ENCODE measurements at places on chromosomes 1 and 21.

DNA sequence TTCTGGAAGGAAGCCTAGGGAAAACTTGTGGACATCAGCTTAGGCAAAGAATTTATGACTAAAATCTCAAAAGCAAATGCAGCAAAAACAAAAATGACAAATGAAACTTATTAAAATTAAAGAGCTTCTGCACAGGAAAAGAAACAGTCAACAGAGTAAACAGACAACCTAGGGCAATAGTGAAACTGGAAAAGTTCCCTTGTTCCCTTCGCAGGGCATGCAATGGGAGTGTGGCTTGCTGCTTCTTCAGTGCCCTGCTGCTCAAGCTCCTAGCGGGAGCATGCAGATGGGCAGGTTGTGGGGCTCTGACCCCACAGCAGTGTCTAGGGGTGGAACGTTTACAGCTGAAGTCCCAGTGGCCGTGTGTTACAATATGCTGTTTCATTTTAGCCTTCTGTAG is 1797.4 kb downstream of the NCAM2 start:
- DNase-seq, result no peak

DNA sequence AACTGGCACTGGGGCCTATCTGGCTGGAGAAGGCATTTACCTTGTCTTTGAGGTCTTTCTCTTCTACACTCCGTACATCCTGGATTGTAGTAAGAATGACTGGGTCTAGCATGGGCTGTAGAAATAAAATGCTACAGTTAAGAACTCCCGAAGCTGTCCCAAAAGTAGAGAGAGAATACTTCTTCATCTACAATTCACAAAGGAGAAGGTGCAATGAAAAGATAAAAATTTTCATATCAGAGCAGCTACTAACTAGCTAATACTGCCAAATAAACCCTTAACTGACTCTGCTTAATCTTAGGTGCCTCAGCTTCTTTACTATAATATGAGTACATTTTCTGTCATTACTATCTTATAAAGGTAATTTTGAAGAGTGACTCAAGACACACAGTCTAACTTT is 55.6 kb downstream of the USP24 start:
- no peak for DNase-seq

GRCh38 chr1:184755226-184756065 is 788 bp upstream of the EDEM3 start:
- no peak for DNase-seq

DNA sequence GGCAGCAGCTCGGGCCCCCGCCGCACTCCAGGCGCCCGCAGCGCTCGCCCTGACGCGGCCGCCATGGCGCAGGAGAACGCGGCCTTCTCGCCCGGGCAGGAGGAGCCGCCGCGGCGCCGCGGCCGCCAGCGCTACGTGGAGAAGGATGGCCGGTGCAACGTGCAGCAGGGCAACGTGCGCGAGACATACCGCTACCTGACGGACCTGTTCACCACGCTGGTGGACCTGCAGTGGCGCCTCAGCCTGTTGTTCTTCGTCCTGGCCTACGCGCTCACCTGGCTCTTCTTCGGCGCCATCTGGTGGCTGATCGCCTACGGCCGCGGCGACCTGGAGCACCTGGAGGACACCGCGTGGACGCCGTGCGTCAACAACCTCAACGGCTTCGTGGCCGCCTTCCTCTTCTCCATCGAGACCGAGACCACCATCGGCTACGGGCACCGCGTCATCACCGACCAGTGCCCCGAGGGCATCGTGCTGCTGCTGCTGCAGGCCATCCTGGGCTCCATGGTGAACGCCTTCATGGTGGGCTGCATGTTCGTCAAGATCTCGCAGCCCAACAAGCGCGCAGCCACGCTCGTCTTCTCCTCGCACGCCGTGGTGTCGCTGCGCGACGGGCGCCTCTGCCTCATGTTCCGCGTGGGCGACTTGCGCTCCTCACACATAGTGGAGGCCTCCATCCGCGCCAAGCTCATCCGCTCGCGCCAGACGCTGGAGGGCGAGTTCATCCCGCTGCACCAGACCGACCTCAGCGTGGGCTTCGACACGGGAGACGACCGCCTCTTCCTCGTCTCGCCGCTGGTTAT is 2.8 kb downstream of the KCNJ9 start:
- peak; percentile 37 for DNase-seq

GRCh38 chr1:18191037-18191436 is 83.4 kb downstream of the IGSF21 start:
- DNase-seq, result no peak

- peak; percentile 9 for DNase-seq
Observed at GRCh38 chr21:41477641-41478318, 30.2 kb downstream of the TMPRSS2 start.

- no peak for DNase-seq
Observed at GRCh38 chr1:164561472-164561871, 2.5 kb downstream of the PBX1 start.

DNA sequence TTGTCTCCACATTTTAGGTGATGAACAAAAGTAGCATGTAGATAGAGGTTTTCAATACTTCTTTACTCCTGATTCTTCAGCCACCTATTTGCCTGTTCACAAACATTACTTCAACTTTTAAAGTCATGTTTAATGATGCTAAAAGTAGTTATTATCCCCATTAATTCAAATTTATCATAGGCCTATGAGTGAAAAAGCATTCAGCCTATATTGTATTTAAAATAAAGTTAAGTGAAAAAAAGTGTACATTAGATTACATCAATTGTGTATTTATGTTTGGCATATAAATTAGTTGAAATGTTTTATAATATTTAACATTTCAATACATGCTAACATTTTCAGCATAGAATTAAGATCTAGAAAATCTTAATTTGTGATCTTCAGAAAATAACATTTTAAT is 10.5 kb downstream of the CDKN2C start:
- DNase-seq, result no peak

Measured in NCI-H2081 treated with DMSO at 0.1 percent for 48 hours (cell line).